Breast epithelium (tissue), 4 donors: ENCODE measurements at places on chromosomes 1 and 21.
A peak's percentile ranks its signal among the peaks of the same experiment; 100 is the strongest.

DNA sequence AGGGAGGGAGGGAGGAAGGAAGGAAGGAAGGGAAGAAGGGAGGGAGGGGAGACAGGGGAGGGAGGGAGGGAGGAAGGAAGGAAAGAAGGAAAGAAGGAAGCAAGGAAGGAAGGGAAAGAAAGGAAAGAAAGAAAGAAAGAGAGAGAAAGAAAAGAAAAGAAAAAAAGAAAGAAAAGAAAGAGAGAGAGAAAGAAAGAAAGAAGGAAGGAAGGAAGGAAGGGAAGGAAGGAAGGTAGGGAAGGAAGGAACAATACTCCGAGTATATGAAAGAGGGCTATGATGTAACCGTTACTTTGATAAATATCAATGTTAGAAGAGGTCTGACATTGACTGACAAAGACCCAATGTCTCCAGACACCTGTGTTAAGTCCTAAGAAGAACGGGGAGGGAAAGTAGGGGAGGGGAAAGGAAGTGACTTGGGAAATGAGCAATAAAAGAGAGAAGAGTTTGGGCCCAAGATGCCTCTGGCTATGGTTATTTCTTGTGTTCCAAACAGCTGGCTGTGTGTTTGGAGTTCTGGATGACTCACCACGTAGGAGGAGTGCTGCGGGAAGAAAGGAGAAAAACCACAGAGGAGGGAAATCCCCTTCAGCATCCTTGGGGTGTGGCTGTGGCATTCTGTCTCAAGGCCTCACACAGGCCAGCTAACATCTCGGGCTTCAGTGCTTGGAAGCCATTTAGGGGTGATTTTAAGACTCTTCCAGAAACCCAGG is 37.0 kb upstream of the RXRG start:
- DNase-seq, result no peak

DNA sequence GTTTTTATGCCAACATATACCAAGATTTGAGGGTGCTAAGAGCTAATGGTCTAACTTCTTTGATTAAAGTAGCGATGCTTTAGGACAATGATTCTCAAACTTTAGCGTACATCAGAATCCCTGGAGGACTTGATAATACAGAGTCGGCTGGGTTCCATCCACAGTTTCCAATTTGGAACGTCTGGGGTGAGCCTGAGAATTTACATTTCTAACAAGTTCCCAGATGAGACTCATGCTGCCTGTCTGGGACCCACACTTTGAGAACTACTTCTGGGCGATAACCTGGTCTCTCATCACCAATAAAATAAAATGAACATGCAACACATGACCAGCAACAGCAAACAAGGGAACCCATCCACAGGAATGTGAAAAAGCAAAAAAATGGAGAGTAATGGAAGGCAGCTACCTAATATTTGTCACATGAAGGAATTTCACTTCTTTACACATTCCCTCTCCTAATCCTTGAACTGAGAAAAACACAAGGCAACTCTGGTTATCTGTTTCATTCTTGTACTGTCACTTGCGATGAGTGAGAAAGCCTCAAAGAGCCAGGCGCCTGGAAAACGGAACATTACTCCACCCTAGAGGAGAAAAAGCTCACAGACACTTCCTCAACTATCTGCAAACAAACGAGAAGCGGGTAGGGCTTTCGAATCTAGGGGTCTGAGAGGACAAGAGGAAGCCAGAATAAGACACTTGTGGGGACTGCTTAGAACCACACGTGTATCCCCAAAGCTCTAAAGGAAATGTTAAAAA is 14.0 kb downstream of the HSF2BP start:
- DNase-seq, result peak; percentile 60

- no peak for DNase-seq
Measured at GRCh38 chr1:26717017-26717491, 21.2 kb downstream of the ARID1A start.

DNA sequence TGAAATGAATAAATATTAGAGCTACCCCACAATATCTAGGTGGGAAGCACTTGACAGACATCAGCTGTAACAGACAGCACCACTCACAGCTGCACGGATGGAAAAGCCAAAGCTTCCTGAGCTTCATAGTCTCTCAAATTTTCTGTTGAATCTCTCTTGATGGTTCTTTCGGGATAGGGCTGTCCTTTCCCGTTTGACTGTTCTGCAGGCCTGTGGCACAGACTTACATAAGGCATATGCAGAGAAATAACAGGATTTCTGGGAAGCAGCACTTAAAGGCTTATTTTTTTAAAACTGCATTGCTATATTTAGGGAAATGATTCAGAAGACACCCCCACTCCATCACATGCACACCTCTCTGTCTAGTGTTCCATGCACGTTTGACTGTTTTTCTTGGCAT is 77.5 kb downstream of the ZNF648 start:
- DNase-seq, result no peak

DNA sequence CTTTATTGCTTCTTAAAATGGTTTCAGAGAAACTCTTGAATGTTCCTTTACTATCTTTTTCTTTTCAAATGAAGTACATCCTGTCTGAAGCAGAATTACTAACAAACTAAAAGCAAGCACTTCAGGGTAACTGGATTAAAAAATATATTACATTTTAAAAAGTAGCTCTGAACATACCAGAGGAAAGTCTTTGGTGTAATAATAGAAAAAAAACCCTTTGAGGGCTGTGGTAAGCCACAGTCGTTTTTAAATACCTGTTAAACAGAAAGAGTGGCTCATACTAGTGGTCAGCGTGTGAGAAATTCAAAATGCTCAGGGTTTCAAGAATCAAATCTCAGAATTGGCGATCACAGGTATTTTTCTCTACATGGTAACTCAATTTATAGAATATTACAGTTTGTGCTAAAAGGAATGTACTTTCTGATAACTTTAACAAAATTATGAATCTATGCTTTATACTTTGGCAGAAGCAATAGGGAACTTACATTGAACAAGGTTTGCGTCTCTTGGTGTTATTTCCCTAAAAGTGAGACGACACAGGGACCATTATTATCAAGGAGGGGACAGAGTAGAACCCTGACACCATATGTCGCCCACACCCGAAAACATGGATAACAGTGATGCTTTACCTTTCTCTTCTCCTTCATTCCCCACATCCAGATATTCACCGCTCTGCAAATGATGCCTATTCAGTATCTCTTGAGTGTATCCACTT is 97.0 kb upstream of the DPH5 start:
- DNase-seq, result no peak

DNA sequence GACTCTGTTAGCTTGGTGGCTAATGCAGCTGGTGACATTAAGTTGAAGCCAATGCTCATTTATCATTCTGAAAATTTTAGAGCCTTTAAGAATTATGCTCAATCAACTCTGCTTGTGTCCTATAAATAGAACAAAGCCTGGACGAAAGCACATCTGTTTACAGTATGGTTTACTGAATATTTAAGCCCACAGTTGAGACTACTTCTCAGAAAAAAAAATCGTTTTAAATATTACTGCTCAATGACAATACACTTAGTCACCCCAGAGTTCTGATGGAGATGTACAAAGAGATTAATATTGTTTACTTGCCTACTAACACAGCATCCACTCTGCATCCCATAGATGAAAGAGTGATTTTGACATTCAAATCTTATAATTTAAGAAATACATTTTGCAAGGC is 79.6 kb downstream of the NEGR1 start:
- DNase-seq, result no peak

DNA sequence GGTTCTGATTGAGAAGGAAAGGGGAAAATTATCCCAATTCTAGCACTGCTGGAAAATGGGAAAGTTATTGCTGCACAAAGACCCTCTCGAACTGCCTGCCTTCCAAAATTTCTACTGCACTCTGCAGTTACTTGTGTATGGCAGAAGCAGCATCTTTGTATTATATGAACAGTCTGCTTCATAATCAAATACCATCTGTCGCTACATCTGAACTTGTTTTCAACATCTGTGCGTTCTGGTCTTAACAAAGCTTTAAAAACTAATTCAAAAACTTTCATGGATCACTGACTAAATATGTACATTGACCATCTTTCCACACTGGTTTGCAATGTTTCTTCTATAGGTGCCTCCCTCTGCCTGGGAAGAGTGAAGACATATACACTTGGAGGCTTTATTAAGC is 79.2 kb downstream of the PROX1 start:
- no peak for DNase-seq

DNA sequence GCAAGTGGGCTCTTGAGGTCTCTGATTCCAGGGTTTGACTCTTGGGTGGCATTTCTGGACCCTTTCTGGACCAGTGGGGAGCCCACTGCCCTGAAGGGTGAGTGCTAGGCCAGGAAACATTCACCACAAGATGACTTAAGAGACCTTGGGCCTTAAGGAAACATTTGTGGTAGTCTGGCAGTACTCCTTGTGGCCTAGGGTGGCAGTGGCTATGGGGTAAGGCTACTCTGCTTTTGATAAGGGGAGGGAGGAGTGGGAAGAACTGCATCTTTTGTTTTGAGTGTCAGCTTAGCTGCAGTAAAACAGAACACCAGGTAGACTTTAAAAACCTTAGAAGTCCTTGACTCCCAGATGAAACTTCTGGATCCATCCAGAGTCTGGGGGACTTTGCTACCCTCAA is 529.3 kb upstream of the LRRC7 start:
- DNase-seq, result no peak

- DNase-seq, result no peak
Measured at GRCh38 chr1:91844862-91845528, 41.0 kb downstream of the TGFBR3 start.

GRCh38 chr21:46038871-46039397 is 57.4 kb downstream of the COL6A1 start:
- DNase-seq, result no peak

GRCh38 chr1:203342192-203342940 is 8.6 kb downstream of the FMOD start:
- DNase-seq, result no peak

GRCh38 chr1:22738069-22738435 is 27.4 kb downstream of the EPHB2 start:
- no peak for DNase-seq

GRCh38 chr1:185087101-185087500 is 41.7 kb downstream of the RNF2 start:
- no peak for DNase-seq

GRCh38 chr1:25106352-25106751 is 126.0 kb downstream of the SYF2 start:
- no peak for DNase-seq

GRCh38 chr1:218665221-218665620 is 320.1 kb downstream of the TGFB2 start:
- no peak for DNase-seq

- no peak for DNase-seq
Measured at GRCh38 chr21:44996983-44997936, 57.4 kb downstream of the SLX9 start.

GRCh38 chr1:161189036-161189435 is 9.8 kb downstream of the ADAMTS4 start:
- no peak for DNase-seq

- no peak for DNase-seq
Measured at GRCh38 chr1:45620588-45621500, 3.0 kb downstream of the CCDC17 start.

GRCh38 chr1:182146286-182146685 is 84.8 kb upstream of the ZNF648 start:
- no peak for DNase-seq

GRCh38 chr1:201916649-201917249 is 28.1 kb downstream of the SHISA4 start:
- DNase-seq, result peak; percentile 62

DNA sequence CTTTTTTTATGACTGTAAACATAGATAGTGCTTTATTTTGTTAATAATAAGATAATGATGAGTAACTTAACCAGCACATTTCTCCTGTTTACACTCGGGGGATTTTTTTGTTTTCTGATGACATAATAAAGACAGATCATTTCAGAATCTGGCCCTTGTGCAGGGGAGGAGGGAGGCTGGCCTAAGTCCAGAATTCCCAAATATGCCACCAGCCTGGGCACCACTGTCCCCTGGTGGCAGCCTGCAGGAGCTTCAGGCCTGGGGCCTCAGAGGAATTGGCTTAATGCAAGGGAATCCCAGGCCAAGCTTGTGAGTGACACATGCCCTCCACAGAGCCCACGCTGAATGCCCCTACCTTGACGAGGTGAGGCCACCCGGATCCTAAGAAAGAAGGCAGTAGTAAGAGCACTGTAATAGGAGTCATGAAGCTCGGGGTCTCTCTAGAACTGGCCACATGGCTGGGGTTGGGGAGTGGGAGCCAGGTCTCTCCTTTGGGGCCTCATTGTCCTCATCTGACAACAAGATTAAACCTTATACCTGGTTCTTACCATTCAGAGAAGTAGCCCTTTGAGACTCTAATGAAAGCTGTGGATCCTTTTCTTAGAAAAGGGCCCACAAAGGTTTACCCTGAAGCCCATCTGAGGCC is 24.1 kb downstream of the ETNK2 start:
- peak; percentile 46 for DNase-seq

- no peak for DNase-seq
Measured at GRCh38 chr1:42886800-42887199, 40.4 kb downstream of the ZNF691 start.

DNA sequence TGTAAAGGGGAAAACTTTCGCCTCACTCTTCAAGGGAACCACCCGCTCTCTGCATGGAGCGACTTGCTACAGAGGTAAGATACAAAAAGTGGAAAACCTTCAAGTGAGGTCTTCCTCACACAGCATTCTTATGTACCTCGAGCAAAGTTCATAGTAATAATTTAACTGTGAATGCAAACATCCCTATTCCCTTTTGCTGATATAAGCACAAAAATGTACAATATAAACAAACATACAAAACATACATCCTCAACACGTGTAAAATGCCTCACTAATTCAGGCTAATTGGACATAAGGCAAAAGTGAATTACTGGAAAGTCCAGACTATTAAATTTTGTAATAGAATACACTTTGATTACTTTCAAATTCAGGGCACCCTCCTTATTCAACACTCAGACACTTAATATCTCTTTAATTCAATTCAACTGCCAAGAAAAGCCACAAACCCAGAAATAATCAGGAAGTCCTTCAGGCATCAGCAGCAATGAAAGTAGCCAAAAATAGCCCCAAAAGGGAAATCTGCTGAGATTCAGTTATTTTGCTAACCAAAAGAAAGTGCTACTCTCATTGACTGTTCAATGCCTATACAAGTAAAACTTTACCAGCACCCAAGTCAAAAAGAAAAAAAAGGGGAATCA is 15.2 kb upstream of the LMX1A start:
- DNase-seq, result no peak

- no peak for DNase-seq
Measured at GRCh38 chr1:34715139-34715538, 39.7 kb upstream of the GJB5 start.

- no peak for DNase-seq
Measured at GRCh38 chr1:63898428-63899196, 124.8 kb downstream of the ROR1 start.

- DNase-seq, result no peak
Measured at GRCh38 chr1:154483941-154484803, 17.8 kb upstream of the TDRD10 start.

DNA sequence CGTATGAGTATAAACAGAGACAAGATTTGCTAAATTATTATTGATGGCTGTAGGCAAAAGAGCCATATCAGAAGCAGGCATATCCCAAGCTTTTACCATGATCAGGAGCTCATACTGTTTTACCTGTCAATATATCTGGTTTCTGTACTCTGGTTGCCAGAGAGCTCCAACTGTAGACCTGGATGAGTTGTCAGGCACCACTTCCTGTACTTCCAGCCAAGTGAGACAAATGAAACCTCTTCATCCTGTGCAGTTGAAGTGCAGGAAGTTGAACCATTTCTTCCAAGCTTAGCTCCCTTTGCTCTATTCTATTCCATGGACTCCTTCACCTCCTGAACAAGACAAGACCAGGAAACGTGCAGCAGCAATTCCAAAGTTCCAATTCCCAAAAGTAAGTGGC is 115.6 kb downstream of the ZNF281 start:
- DNase-seq, result no peak

GRCh38 chr21:34367320-34367935 is 3.6 kb downstream of the KCNE2 start:
- DNase-seq, result no peak
